Left forelimb (tissue), 1 donor: ENCODE measurements at places on chromosomes 11 and 22.
A peak's percentile ranks its signal among the peaks of the same experiment; 100 is the strongest.

DNA sequence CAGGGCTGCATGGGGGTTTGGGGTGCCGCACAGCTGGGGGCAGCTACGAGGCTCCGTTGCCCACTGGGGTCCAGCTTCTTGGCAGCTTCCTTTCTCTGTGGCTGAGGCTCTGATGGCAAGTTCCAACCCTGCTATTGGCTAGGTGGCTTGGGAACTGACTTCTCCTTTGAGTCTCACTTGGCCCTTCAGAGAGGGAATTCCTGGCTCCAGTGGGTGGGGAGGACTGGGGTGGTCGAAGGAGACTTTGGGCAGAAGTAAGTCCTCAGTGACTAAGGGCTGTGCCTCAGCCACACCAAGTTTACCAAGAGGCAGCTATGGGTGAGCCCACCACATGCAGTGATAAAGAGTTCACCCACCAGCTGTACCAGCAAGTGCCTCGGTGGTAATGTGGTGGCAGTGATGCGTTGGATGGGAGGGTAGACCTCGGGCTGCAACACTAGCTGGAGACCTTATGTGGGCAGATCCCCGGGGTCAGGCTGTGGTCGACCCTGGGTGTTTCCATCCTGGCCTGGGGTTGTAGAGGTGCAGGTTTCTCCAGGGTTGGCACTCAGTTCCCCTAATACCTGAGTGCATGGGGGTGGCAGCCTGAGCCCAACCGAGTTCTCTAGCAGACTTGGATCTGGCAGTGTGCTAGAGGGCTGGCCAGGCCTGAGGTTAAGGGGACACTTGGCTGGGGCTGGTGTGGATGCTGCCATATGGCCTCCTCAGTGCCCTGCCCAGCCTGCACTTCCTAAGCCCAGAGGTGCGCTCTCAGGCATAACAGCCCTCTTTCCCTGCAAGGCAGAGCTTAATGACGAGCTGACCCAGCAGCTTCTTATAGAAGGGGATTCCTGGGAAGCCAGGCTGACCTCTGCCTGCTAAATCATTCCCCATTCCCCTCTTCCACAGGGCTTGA lies 197.0 kb upstream of the CADM1 start:
- DNase-seq: no peak

GRCh38 chr22:46835288-46835687 lies 72.8 kb downstream of the TBC1D22A start:
- DNase-seq: no peak

DNA sequence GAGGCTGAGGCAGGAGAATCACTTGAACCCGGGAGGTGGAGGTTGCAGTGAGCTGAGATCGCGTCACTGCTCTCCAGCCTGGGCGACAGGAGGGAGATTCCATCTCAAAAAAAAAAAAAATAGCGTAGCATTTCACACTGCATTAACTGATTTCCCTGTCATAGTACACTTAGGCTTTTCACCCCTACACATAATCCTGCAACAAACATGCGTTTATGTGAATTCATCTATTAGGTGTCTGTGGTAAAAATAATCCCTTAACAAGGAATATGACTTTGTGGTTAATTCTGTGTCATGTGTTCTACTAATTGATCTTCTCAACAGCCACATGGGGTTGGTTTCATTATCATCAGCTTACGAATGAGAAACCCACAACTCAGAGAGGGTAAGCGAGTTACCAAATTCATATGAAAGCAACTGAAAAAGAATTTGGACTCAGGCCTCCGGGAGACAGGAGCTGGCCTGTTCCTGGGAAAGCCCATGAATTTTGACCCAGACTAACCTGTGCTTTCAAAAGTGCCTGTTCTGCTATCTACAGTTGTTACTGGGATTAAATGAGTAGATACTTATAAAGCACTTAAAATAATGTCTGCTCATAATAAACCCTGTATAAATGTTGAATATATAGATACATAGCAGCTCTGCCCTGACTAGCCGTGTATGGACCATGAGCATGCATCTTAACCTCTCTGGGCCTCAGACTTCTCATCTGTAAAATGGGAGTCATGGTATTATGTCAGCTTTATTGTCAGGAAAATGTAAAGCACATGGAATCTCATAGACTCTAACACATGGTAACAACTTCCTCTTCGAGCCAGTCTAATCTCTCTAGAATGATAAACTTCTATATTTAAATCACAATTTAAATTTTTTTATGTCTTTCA lies 36.6 kb downstream of the KCNJ1 start:
- DNase-seq: no peak

DNA sequence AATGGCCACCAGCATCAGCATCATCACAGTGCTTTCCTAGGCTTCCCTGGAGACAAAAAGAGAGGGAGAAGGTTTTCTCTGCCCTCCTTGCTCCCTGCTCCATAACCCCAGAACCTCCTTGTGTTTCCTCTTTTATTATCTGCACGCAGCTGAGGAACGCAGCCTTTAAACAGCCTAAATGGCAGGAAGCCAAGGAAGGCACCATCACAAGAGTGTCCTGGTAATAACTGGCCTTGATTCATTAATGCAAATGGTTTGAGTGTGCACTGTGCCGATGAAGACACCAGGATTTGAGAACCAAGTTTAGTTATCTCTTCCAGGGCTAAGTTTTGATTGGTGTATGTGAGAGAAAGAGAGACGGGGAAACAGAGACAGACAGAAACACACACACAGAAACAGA lies 29.4 kb upstream of the DRD2 start:
- no peak for DNase-seq

DNA sequence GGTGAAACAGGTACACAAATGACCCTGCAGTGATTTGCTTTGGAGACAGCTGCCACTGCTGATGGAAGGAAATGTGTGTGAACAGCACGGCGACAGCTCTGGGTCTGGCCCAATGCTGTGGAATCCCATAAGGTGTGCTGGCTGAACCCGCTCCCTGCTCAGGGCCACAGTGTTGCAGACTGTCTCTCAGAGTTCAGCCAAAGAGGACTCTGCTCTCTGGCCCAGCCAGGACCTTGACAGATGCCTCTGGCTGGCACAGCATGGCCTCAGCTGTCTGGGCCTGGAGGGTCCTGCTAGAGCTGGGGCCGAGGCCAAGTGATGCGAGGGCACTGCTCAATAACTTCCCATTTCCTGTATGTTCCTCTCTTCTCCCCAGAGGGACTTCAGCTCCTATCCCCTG lies 5.3 kb upstream of the ABCC8 start:
- DNase-seq: no peak

DNA sequence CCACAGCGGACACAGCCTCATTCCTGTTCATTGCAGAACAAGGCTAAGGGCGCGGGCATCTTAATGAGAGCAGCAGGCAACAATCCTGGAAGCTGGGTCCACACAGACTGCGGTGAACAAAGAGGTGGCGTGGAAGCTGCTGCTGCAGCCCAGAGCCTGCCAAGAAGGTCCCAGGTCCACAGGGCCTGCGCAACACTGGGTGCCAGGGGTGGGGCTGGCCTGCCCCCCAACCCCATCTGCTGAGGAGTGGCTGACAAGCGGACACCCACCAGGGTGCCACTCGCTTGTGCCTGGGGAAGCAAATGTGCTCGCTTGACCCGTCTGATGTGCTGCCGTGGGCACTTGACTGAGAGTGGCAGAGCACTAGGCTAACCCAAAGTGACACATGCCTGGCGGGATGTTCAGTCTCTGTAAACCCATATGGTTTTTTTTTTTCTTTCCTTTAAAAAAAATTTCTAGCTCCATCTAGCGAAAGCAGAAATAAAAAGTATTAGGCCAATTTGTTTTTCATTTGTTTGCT lies 83.2 kb upstream of the PITPNB start:
- DNase-seq: no peak

DNA sequence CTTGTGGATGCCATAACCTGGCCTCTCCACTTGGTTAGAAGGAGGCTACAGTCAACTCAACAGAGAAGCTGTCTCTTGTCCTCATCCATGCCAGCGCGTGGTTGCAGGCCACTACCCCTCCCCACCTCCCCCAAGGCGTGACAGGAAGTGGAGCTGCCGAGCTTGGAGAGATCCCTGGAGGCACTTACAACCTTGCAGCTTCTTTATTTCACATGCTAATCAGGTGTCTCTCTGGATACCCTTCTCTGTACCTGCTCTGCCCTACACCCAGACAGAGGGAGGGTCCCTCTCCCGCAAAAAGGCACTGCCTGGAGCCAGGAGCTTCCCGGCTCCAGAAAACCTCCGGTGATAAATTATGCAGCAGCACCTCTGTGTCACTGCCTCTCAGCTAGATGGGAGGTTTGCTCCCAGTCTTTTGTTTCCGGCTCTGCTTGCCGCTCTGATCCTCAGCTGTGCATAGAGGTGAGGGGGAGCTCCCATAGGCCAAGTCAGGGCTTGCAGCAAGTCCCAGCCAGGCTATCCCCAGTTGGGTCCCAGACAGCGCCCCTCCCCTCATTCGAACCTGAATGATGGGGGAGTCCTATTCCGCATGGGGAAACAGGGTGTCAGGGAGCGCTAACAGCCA lies 5.7 kb downstream of the LRP4 start:
- DNase-seq: no peak

DNA sequence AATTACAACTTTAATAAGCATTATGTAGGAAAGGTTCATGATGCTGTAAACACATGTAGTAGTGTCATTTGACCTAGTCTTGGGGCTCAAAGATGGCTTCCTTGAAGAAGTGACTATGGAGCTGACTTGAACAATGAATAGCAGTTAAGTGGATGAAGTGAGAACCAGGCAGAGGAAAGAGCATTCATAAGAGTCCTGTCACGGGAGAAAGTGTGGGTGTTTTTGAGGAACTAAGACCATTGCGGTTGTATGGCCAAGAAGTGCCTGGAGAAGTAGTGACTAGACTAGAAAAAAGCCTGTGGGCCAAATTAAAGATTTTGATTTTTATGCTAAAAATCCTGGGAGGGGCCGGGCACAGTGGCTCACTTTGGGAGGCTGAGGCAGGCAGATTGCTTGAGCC lies 7.2 kb upstream of the IL18BP start:
- no peak for DNase-seq

GRCh38 chr11:67612751-67613150 lies 6.0 kb downstream of the NDUFV1 start:
- no peak for DNase-seq

- DNase-seq: no peak
Measured at GRCh38 chr11:119816660-119817059, 87.7 kb upstream of the NECTIN1 start.

DNA sequence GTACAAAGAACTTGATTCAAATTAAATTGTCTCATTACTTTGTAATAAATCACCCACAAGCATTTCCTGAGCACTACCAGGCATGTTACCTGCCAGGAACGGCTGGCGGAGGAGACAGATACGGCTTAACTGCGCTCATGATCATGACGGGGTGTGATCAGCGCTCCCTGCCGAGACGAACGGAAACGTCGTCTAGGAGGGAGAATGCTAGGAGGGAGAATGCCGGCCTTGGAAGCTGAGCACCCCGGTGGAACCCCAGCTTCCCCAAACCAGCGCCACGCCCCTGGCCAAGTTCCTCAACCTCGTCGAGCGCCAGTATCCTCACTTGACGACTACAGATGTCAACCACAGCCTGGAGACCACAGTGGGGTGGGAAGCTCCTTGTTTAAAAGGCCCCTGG lies 272.8 kb downstream of the CTTN start:
- DNase-seq: no peak

- no peak for DNase-seq
Measured at GRCh38 chr11:131692151-131692550, 321.7 kb downstream of the NTM start.

GRCh38 chr11:27183672-27184457 lies 143.2 kb downstream of the BBOX1 start:
- no peak for DNase-seq

GRCh38 chr22:36201630-36202319 lies at the start of gene APOL4:
Gene APOL4, minus strand, starts transcription at chr22:36201809. Its CDS starts 75 bp downstream, at chr22:36201734.
- DNase-seq: peak; percentile 89

DNA sequence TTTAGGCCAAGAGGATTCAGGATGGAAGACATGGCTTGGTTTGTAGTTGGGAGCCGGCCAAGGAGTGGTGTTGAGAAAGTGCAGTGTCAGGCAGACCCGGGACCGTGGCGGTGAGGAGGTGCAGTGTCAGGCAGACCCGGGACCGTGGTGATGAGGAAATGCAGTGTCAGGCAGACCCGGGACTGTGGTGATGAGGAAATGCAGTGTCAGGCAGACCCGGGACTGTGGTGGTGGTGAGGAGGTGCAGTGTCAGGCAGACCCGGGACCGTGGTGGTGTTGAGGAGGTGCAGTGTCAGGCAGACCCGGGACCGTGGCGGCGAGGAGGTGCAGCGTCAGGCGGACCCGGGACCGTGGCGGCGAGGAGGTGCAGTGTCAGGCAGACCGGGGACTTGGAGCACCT lies 59.7 kb downstream of the LRP5 start:
- DNase-seq: no peak

DNA sequence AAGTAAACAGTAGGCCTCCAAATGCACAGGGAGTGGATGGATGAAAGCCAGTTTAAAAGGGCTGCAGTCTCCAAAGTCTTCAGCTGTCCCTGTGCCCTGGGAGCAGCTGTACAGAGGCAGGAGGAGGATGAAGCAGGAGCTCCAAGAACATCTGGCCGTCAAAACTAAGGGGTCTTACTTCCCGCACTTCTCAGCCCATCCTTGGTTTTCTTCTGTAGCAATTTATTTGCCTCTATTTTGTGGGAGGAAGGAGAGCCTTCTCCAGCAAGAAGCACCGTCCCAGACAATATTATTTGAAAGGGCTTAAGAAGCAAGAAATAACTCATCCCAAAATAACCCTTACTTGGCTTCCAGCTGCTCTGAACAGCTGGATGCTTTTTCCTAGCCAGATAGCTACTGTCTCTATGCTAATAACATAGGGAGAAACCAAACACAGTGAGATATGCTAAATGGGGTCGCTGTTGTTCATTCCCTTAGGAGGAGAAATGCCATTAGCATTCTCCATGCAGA lies 133.2 kb downstream of the SPATA19 start:
- peak; percentile 58 for DNase-seq

DNA sequence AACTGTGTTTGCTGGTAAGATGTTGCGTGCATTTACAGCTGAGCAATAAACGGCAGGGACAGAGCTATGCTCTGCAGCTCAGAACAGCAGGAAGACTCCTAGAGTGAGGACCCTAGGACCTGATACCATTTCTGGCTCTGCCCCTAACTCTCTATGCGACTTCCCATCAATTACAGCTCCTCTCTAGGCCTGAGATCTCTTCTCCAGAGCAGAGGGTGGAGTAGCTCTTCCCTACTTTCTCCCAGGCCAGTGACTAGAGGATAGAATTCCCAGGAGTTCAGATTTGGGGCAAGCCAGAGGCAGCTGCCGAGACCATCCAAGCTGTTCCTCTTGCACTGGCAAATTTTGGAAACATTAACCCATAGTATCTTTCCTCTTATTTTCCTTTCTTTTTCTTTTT lies 12.8 kb upstream of the SCGB1A1 start:
- no peak for DNase-seq

DNA sequence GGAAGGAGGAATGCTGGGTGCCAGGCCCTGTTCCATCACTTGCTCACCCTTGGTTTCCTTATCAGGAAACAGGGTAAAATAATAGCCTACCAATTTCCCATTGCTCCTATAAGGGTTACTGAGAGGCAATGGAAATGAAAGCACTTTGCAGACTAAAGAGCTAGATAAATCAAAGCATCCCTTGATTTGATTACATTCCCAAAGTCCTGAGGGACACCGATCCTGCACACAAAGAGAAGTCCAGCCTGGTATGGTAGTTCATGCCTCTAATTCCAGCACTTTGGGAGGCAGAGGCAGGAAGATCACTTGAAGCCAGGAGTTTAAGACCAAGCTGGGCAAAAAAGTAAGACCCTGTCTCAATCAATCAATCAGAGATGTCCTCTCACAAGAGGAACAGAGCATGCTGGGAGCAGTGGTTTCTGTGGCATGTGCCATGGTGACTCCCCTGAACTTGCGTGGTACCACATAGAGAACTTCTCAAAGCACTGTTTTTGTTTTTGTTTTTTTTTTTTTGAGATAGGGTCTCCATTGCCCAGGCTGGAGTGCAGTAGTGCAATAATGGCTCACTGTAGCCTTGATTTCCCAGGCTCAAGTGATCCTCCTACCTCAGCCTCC lies 10.7 kb downstream of the TBC1D10A start:
- DNase-seq: no peak
